ENCODE measurements at places on chromosomes 7 and 10.
A peak's percentile ranks its signal among the peaks of the same experiment; 100 is the strongest.

GRCh38 chr10:79277579-79278269, 69.5 kb upstream of the PPIF start:
- DNase-seq = no peak

GRCh38 chr10:122306282-122306681, 35.2 kb downstream of the BTBD16 start:
- DNase-seq = no peak

- DNase-seq = no peak
Observed at GRCh38 chr7:85039196-85039923, 147.5 kb downstream of the SEMA3D start.

GRCh38 chr10:75613685-75614504, 182.5 kb downstream of the LRMDA start:
- no peak for DNase-seq

DNA sequence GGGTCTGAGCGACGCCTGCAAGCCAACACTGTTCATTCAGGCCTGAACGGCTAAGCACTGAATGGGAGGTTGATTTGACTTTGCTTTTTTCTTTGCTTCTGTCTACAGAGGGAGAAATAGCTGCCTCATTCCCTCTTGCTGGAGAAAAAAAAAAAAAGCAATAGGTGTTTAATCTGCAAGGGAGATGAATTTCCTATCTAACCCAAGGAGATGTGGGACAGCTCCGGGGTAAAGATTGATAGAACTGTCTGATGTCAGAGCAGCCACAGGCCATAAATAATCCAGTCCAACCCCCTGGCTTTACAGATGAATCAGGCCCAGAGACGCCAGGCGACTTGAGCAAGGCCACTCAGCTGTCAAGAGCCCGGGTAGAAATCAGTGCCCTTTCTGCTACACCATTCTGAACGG, 168.0 kb downstream of the ARHGAP12 start:
- DNase-seq = no peak

- no peak for DNase-seq
Observed at GRCh38 chr10:86198271-86198670, 168.3 kb downstream of the GRID1 start.

- no peak for DNase-seq
Observed at GRCh38 chr10:43278216-43278615, 11.4 kb upstream of the RASGEF1A start.

DNA sequence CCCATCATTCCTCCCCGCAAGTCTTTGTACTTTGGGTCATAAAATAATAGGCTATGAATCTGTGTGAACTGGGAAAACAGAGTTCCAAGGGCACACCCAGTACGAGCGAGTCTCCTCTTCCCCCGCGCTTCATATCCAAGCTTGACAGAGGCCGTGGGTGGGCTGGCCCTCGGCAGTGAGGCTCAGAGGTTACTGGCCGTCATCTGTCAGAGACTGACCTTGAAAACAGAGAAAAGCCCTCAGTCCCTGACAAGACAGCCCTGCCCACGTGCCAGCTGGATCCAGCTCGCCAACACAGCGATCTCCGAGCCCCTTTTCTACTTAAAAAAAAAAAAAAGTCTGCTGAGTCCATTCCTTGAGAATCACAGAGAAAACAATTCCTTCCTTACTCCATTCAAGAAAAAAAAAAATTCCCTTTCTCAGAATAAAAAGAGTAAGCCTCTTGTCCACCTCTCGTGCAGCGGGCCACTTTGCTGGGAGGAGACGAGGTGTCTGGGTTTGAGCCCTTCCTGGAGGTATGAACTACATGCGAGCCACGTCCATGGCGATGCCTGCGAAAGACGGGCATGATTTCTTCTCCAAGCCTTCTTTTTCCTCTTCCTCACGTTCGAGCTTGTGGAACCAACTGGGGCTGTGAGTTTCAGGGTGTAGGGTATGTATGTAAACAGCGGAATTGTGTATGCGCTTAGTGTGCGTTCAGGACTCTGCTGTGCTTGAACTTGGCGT, 744 bp upstream of the BICC1 start:
- DNase-seq = peak; percentile 8

DNA sequence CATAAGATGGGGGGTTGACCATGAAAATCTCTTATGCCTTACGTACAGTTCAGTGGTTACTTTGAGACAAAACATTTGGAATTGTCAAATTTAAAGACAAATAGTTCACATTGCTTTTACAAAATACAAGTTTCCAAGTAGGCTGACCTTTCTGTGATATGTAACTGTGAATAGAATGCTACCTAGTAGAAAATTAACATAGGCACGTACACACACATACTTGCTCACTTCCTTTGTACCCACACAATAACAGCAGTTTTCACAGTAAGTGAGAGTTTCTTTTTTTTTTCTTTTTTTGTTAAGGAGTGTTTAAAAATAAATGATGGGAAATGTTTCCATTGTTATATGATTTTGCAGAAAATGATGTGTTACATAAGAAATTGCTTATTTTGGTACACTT, 53.3 kb upstream of the SP8 start:
- DNase-seq = no peak

DNA sequence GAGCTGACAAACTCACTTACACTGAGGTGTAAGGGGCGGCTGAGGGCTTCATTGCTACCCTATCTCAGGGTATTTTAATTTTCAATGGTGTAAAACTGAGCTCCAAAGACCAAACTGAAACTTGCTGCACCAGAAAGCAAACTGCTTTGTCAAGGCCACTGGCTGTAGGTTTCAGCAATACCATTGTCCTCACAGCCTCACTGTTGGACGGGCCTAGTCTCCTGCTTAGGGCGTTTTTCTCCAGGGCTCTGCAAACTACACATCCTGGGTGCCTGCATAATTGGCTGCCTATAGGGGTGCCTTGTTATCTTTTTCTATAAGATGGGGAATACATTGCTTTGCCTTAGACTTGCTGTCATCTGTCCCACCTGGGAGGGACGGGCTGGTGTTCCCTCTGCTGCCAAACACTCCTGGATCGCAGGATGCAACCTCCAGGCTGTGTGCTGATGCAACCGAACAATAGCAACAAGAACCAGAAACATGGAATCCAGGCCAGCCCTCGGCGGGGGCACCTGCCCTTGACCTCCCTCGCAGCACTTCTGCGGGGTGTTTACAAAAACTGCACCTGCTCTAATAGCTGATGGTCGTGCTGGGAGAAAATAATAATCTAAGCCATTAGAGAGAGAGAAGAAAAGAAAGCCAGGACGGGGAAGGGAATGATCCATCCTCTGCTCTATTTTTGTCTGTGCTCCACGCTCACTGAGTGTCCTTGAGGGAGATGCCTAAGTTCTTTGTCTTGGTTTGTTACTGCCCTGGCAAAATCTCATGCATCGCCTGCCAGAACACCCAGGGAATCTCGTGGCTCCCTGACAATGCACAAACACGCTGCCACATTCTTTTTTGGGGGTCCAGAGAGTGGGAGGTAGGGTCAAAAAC, 104.5 kb downstream of the GALNT17 start:
- DNase-seq = no peak

GRCh38 chr7:2008936-2009540, 223.7 kb downstream of the MAD1L1 start:
- DNase-seq = no peak

DNA sequence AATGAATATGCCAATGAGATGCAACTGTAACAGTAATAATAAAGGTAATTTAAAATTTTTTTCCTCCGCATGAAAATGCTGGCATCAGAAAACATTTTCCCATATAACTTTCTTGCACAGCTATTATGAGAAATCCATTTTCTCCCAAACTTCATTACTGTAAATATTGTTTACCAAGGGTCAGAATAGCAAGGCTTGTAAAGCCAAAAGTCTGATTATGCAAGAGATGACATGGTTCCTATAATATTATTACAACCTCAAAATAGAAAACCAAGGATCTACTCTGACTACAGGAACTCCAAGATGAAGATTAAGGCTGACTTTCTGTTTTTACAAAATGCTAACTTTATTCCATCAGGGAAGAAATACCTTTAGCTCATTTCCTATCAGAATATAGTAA, 162.7 kb upstream of the CDK1 start:
- DNase-seq = no peak

- DNase-seq = no peak
Observed at GRCh38 chr10:120360571-120360970, 96.5 kb upstream of the PLPP4 start.

GRCh38 chr7:6136475-6136874, 105.3 kb downstream of the ANKRD61 start:
- no peak for DNase-seq

- DNase-seq = no peak
Observed at GRCh38 chr10:43141421-43141820, 3.2 kb downstream of the CSGALNACT2 start.

GRCh38 chr7:13276977-13277376, 589.5 kb downstream of the ARL4A start:
- DNase-seq = no peak

- peak; percentile 12 for DNase-seq
Observed at GRCh38 chr7:79176859-79177477, 276.5 kb downstream of the MAGI2 start.

GRCh38 chr7:13989126-13989948, at the start of gene ETV1:
Gene ETV1 (minus strand): TSS chr7:13989666. CDS start chr7:13989052, 614 bp downstream.
- peak; percentile 75 for DNase-seq

- DNase-seq = peak; percentile 18
Observed at GRCh38 chr10:115056186-115056585, 37.0 kb upstream of the ATRNL1 start.

- no peak for DNase-seq
Observed at GRCh38 chr7:151579644-151580043, 59.9 kb upstream of the RHEB start.

DNA sequence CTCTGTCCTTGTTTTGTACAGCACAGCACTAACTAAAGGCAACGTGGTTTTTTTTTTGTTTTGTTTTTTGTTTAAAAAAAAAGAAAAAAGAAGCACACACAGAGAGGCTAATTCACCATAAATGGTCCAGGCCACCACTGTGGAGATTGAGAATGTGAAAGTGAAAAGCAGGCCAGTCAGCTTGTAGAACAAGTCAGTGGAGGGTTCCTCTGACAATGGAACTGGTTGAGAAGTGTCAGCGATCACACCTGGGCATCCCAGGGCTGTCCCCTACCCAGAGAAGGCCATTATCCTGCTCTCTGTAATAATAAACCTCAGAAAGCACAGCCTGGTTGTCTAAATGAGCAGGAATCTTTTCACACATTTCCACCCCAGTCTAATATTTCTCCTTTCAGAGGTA, 119.6 kb upstream of the ZNF438 start:
- no peak for DNase-seq

DNA sequence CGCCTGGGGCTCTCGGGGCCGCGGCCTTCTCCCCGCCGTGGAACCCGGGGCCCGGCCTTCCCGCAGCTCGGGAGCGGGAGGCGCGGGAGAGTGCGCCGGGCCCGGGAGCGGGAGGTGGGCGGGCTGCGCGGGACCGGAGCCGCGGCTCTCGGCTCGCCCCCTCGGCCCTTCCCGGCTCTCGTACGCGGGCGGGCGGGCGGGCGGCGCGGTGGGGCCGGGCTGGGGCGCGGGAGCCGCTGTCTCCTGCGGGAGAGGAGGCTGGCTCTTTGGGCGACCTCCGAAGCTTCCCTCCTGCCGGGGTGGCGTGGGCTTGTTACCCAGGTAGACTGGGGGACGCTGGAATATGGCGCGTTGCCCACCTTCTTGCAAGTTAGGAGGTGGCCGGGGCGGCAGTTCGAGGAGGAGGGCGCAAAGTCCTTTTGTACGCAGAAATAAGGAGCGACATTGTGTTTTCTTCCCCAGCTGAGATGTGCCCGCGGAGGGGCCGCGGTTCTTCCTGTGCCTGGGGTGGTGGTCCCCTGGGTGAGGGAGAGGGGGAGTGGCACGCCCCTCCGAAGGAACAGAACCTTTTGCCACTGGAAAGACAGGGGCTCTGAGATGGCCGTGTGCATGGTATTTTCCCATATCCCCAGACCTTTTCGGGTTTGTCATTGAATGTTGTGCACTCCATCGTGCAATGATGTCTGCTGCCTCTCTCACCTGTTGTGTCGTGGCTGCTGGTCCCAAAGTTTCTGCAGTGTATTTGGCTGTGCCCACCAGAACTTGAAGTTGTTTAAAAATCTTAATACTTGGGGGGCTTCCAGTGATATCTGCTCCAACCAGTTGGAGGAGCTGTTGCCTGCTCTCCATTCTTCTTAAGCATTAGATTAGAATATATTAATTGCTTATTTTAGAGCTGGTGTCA, 844 bp downstream of the NRF1 start:
- DNase-seq = no peak

- no peak for DNase-seq
Observed at GRCh38 chr10:1404323-1405260, 332.7 kb downstream of the ADARB2 start.

DNA sequence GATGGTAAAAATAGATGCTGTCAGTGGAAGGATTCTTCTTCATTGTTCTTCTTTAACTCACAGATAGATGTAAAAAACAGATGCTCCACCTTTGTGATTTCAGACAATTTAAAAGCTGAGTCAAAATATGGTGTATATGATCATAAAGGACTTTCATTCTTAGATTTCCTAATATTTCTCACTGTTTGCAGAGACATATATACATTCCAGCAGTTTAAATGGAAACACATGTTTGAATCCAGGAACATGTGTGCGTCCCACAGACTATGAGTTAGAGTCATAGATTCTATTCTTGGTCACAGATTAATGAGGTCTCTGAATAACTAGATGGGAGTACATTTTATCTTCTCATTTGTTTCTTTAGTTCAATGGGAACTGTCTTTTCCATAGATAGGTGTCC, 109.6 kb downstream of the BICC1 start:
- no peak for DNase-seq

- no peak for DNase-seq
Observed at GRCh38 chr7:126953461-126953860, 299.3 kb downstream of the GRM8 start.

DNA sequence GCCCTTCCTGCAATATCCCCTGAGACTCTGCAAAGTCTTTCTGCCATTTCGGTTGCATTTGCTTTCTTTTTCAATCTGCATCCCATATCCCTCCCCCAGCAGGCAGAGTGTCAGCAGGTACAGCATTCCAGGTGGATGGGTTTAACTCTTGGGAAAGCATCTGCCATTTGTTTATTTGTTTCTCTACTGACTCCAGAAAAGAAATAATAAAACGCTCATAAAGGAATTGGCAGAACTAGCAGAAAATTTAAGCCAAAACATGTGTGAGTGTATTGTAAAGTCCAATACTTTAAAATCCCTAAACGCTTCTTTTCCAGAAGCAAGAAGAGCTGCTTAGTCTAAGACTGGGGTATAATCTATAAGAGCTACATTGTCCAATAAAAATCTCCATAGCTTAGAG, 393.8 kb downstream of the TNS3 start:
- no peak for DNase-seq

DNA sequence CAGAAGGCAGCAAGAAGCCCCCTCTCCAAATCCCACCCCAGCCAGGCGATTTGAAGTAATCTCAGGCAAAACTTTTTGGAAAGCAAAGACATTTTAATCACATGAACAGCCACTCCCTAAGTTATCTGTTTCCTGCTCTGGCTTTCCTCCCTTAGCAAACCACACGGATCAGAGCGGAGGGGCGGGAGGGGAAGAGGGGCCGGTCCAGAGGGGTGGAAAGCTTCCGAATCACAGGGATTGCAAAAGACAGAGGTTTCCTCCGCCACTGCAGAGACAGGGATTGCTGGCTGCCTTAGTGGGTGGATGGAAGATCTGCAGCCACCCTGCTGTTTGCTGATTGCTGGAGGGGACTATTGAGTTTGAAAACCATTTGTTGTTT, 41.2 kb downstream of the ZCCHC24 start:
- DNase-seq = peak; percentile 56
